ENCODE measurements at places on chromosomes 5 and 9. TPM values are rescaled to one million over a fixed set of nuclear protein-coding genes. Genes with fewer than 3 reads are reported as not detected.

DNA sequence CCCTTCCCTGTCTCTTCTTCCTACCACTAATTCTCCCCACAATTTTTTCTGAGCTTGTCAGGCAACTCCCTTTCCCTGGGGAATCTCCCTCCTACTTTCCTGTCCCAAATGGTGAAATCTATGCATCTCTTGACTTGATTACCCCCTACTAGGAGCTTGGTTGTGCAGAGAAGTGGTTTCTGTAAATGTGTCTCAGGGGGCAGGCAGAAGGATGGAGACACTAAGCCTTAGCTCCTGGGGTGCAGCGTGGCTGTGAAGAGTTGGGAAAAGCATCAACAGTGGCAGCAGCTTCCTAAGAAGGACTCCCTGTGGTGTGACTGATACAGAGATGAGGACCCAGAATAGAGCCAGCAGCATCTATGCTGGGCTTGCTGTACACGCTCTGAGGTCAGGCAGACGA lies 62.3 kb downstream of the NRG2 start:
- DNase-seq = no peak

DNA sequence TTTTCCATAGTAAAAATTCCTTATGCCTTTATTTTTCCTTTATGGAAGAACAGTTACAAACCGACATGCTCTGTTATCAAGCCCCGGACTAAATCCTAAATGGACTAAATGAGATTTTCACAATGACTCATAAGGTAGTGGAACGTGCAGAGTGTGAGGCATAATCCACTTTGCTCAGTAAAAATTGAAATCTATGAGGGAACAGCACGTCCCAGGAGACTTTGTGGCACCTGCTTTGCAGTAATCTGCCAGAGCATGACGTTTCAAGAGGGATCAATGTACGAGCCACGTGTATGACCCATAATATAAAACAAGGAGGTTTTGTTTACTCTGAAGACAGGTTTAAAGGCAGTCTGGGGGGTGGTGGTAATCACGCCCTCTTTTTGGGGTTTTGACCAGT lies 83.8 kb upstream of the GNA14 start:
- no peak for DNase-seq

DNA sequence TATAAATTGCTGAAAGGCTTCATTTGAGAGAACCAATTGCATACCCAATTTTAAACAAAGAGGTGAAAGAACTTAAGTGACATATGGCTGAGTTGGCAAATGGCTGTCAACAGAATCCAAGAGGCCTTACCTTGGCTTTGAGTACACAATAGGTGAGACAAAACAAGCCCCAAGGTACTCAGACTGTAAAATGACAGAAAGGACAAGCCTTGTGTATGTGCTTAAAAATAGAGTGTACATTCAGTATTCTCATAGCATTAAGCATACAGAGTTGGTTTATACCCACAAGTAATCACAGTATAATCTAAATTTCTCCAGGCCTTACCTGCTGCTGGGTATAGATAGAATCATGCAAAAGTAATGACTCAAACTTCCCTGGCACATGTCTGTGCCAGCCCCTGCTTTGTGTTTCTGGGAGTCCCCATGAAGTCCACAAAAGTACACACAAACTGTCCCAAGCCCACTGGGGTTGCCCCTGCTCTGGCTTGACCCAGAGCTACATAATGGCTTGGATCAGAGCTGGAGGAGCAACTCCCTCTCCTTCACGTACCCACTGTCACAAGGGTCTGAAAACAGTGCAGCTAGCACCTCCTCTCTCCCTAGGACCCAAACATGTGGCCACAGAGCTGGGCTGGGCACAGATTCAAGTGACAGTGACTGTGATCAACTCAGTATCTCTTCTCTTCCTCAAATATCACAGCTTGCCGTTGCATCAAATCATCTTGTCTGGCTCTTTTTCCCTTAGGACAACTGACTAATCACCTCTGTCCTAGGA lies 250.8 kb downstream of the ENC1 start:
- DNase-seq = no peak

DNA sequence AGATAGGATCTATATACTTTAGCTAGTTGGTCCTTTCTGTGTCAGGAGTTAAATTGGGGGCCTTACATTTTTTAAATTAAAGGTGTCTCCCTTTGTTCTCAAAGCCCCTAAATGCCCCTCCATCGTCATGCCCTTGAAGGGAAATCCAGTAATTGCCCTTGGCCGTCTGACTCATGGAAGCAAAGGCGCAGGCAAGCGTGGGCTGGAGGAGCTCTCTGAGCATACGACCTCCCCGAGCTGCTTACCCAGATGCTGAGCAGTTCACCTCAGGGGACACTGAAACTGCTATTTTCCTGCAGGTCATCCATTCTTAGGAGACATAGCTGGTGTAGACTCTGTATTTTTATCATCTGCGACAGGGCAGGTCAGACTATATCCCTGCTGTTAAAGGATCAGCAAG lies 23.0 kb downstream of the PCSK1 start:
- no peak for DNase-seq

- DNase-seq = no peak
These were observed 18.7 kb downstream of the PCDHGC5 start for GRCh38 chr5:141507387-141508091.

Gene SV2C
- 0.32 TPM for total RNA-seq

Gene IL33
- not detected for total RNA-seq

Gene NMUR2
- total RNA-seq = not detected

Data from activated T-helper 2 cell treated with anti-CD3 and anti-CD28 coated beads, Interferon-gamma antibody, Interleukin-2, Interleukin-4, amounts not matched to agents 10 μg/mL and 5 μg/mL and 100 μg/mL, durations not matched to agents 14 hours and 24 hours and 36 hours (primary cell).